ENCODE measurements at places on chromosomes 4 and X.
A peak's percentile ranks its signal among the peaks of the same experiment; 100 is the strongest.

DNA sequence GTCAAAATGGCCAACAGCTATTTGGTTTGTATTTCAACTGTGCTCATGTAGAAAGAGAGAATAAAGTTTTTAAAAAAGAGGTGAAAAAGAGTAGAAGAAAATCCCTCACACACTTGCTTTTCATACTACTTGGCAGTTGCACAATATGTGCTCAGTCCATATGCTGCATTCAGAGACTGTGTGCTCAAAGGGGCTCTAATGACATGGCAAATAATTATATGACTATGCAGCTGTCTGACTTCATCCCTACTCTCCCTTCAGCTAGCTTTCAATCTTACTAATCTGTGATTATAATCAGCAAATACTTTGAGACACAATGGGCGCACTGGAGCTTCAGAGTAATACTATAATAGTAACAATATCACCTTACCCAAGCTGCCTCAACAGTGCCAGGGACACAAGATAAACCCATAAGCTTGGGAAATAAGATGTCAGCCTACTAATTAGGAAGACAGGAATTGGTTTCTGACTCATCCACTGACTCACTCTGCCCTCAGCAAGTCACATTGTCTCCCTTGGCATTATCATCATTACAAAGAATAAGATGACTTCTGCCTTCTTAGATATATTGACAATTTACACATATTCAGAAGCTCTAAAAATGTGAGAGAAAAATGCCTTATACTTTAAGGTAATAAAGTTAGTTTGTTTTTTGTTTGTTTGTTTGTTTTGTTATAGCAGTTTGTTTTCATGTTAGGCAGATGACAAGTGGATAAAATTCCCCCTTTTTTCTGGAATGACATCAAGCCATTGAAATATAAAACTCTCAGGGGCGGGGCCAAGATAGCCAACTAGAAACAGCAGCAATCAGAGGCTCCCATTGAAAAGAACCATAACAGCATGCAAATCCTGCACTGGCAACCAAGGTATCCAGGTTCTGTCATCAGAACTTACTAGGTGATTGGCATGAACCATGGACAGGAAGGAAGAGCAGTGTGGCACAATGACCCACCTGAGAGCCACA, 311.6 kb downstream of the FAM133A start:
- DNase-seq: no peak

DNA sequence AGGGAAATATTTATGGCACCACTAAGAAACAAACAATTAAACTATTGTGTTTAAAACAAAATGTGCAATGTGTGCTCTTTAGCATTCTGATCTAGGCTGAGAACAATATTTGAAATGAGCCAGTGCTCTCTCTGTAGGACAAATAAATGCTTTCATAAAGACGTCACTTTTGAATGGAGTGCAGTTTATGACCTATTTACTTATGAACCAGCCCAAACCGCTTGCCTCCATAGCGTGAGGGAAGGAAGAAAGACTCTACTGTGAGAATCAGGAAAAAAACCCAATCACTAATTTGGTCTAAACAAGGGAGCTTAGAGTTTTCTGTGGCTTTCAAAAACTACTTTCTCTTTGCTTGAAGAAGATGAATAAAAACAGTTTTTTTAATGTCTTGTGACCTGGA, 39.4 kb downstream of the SAT1 start:
- peak; percentile 79 for DNase-seq

DNA sequence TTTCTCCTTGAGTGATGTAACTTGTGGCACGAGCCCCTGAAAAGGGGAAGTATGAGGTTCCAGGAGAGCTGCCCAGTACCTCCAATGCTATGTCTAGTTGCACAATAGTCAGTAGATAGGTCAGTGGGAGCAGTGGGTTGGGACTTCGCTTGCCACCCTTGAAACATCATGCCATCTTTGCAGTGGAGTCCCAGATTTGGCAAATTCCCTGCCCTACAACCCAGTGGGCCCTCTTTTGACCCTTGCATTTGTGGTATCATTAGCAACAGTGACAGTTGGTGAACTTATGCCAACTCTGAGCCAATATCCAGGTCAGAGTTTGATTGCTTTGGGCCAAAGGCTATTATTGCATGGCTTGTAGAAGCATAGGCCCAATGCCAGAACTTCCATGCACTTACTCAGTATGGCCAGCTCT, 12.3 kb downstream of the FHL1 start:
- no peak for DNase-seq

DNA sequence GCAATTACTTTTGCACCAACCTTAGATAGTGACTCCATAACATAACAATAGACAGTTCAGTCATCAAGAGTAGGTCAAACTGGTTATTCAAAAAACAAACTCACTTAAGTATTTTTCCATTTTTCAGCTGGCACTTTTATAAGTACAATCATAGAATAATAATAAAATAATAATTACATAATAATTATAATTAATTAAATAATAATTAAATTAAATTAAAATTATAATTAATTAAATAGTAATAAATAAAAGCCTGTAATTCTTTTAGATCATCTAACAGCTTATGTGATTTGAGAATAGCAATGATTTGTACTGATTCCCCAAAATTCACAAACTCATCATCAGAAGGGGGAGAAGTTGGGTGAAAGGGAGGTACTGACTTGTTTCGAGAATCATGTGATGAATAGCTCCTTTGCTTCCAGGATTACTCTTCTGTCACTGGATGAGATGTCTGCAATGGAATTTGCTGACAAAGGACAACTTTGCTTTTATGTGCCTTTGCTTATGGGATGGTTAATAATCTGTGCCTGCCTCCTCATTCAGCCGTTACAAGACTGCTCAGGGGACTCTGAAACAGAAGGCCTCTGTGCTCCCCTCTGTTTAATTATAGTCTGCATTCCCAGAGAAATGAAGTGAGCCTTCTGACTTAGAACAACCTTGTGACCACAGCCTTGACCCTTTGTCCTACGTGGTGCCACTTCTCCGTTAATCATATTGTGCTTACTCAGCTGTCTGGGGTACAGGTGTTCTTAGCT, 104.8 kb upstream of the ENPEP start:
- DNase-seq: no peak

DNA sequence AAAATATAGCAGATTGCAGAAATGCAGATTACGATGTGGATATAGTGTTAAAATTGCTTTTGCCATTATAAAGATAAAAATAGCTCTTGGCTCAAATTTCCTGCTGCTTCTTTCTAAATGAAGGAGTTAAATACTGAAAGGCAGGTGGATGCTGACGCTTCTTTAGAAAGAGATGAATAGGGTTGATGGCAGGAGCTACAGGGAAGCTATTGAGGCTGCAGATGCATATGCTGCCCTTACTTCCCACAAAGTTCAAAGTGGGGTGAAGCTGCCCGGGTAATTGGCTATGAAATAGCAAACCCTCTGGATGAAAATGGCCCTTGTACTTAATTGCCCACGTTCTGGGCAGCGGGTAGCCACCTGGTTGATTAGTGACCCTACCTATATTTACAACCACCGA, 379.5 kb downstream of the ZIC3 start:
- DNase-seq: peak; percentile 52

DNA sequence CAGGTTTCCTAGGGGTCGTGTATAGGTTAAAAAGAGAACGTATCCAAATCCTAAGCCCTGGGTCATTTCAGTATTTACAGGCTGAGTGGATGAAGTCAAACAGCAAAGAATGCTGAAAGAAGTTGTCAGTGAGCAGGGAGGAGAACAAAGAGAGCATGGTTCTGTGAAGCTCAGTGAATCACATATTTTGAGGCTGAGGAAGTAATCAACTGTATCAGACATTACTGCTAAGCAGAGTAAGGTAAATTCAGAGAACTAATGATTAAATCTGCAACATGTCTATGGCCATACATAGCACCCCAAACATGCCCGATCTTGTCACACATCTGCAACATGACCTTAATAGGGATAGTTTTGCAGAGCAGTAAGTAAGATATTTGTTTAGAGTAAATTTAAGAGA, 1130.3 kb downstream of the RAPGEF2 start:
- DNase-seq: no peak

DNA sequence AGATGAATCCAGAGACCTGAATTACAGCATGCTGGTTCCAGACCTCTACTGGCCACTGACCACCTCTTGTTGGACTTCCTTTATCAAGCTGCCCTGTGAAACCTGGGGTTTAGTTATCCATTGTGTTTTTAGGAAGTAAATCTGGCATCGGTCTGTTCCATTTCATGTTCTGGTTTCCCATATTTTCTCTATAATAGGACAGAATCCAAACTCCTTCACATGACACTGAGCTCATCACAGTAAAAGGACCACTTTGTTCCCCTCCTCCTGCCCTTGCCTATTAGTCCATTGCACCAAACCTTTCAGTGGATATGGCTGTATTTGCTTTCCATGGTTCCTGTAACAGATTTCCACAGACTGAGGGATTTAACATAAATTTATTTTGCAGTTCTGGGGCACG, 4.0 kb downstream of the MFAP3L start:
- no peak for DNase-seq

GRCh38 chr4:113840861-113841260, 79.3 kb upstream of the CAMK2D start:
- DNase-seq: no peak

- DNase-seq: no peak
Measured at GRCh38 chr4:110484767-110485166, 8.8 kb downstream of the ENPEP start.

GRCh38 chr4:39326468-39326977, 39.6 kb downstream of the RFC1 start:
- no peak for DNase-seq

GRCh38 chrX:8122538-8122937, 48.5 kb downstream of the VCX2 start:
- DNase-seq: no peak

GRCh38 chr4:138259824-138260223, 17.7 kb upstream of the SLC7A11 start:
- DNase-seq: no peak

DNA sequence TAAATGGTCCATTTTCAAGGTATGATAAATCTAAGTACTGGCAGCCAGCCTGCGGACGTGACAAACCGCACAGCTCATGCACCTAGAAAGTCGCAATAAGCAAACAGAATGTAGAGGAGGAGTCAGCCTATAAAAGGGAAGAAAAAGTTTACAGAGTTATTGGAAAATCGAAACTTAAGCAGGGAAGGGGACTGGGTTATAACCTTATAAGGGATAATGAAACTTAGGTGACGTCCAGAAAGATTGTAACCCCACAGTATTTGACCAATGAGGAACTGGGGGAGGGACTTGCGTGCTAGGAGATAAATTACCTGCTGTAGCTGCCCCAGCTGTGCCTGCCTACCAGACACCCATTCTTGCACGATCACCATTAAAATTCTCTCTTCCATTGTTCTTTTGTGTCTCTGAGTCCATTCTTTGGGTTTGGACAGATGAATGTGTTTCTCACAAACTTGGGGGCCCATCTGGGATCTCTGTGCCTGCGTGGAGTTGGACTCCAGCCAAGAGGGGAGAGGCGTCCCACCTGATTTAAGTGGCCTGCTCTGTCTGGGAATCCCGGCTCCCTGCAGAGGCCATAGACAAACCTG, 61.0 kb downstream of the ZCCHC12 start:
- peak; percentile 39 for DNase-seq

DNA sequence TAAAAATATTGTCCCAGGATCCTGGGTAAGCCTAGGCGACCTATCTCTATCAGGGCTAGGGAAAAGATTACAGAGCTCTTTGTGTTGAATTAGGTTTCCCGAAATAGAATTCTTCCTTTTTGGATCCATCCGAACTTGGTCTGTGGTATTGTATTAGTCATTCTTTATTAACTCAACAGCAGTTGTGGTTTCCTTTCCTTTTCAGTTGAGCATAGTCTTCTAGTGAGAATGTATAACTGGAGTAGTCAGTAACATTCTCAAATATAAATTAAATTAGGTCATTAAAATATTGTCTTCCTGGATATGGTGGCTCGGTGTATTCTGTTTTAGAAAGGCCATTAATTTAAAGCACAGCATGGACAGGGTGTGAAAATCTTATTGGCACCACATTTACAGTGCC, 520.4 kb downstream of the NLGN4X start:
- no peak for DNase-seq

DNA sequence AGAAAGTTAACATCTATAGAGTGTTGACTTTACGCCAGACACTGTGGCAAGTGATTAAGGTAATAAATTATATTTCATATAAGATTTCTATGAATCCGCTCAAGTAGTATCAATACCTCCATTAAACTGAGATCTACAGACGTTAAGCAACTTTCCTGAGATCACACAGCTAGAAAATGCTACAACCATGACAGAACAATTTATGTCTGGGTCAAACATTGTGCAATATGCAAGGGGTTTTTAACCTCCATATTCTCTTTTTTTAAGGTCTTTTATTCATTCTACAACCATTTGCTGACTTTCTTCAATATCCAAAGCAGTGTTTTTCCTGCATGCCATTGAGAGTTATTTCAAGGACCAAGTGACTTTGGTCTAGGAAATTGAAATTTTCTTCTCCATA, 10.9 kb downstream of the ASB5 start:
- DNase-seq: no peak

- DNase-seq: no peak
Measured at GRCh38 chr4:127118681-127119080, 514.1 kb upstream of the INTU start.

- DNase-seq: no peak
Measured at GRCh38 chr4:55438314-55438713, 42.6 kb downstream of the TMEM165 start.

- DNase-seq: no peak
Measured at GRCh38 chr4:165627128-165627527, 245.9 kb upstream of the TLL1 start.

GRCh38 chr4:30769093-30769492, 48.9 kb downstream of the PCDH7 start:
- DNase-seq: no peak

DNA sequence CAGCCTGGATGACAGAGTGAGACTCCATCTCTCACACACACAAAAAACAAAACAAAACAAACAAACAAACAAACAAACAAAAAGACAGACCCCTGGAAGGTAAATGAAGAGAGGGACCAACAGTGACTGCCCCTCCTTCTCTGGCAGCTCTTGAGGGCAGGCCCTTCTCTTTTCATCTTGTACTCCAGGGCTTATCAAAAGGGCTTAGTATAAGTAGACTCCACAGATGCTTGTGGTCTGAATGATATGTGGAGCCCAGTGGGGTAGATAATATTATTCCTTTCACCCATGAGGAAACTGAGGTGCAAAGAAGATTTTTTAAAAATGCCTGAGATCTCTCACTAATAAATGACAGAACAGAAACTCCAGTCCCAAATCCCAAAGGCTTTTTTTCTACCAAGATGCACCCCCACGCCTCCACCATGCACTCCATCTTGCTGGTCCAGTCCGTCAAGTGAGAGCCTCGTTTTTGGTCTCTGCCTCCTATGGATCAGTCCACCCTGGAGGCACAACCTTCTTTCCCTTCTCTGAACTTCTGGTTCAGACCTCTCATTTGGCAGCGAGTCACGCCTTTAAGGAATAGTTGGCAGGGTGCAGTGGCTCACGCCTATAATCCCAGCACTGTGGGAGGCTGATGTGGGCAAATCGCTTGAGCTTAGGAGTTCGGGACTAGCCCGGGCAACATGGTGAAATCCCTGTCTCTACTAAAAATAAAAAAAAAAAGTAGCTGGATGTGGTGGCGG, 17.0 kb upstream of the CHRNA9 start:
- no peak for DNase-seq

DNA sequence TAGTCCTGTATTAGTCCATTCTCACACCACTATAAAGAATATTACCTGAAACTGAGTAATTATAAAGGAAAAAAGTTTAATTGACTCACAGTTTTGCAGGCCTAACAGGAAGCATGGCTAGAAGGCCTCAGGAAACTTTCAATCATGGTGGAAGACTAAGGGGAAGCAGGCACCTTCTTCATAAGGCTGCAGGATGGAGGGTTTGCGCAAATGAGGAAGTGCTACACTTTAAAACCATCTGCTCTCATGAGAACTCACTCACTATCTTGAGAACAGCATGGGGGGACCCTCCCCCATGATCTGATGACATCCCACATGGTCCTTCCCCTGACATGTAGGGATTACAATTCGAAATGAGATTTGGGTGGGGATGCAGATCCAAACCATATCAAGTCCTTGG, 12.1 kb upstream of the MAGEA11 start:
- no peak for DNase-seq
